ENCODE measurements at places on chromosomes 7 and 10. TPM values are rescaled to one million over a fixed set of nuclear protein-coding genes. Genes with fewer than 3 reads are reported as not detected.

SFTPA1 gene
- not detected for total RNA-seq

SYNPO2L gene
- total RNA-seq: under 0.01 TPM

GPAM gene
- total RNA-seq: 12.4 TPM

CDC14C gene
- total RNA-seq: not detected

RPP38 gene
- 14.0 TPM for total RNA-seq

GFRA1 gene
- 0.56 TPM for total RNA-seq

SPDYE5 gene
- total RNA-seq: not detected

OR13A1 gene
- total RNA-seq: not detected

GOT1 gene
- 38.3 TPM for total RNA-seq

MAGI2 gene
- 3.3 TPM for total RNA-seq

INA gene
- total RNA-seq: 1.2 TPM

HMX3 gene
- not detected for total RNA-seq

TMEM184A gene
- total RNA-seq: under 0.01 TPM

MMD2 gene
- not detected for total RNA-seq

RASA4B gene
- total RNA-seq: 2.0 TPM

CXCL12 gene
- total RNA-seq: 75.3 TPM

C7orf57 gene
- total RNA-seq: not detected

SEPHS1 gene
- 36.4 TPM for total RNA-seq

LBX1 gene
- total RNA-seq: not detected

PRSS37 gene
- total RNA-seq: not detected

TCF7L2 gene
- 1.2 TPM for total RNA-seq

LRIT1 gene
- total RNA-seq: not detected

PKD2L1 gene
- not detected for total RNA-seq

CNPY1 gene
- not detected for total RNA-seq

EPO gene
- total RNA-seq: not detected

TMUB1 gene
- 20.6 TPM for total RNA-seq

OPN4 gene
- not detected for total RNA-seq

TAS2R4 gene
- 0.19 TPM for total RNA-seq

PNLIPRP2 gene
- not detected for total RNA-seq

AQP1 gene
- 152 TPM for total RNA-seq

AGR2 gene
- not detected for total RNA-seq

GNAI1 gene
- 56.9 TPM for total RNA-seq

OR2A12 gene
- total RNA-seq: not detected

PIP gene
- total RNA-seq: 0.38 TPM

ICA1 gene
- not detected for total RNA-seq

All from regular cardiac myocyte (primary cell).